ENCODE measurements at places on chromosomes 7 and 10.

- no peak for DNase-seq
Measured at GRCh38 chr7:121515630-121516401, 119.7 kb upstream of the FAM3C start.

DNA sequence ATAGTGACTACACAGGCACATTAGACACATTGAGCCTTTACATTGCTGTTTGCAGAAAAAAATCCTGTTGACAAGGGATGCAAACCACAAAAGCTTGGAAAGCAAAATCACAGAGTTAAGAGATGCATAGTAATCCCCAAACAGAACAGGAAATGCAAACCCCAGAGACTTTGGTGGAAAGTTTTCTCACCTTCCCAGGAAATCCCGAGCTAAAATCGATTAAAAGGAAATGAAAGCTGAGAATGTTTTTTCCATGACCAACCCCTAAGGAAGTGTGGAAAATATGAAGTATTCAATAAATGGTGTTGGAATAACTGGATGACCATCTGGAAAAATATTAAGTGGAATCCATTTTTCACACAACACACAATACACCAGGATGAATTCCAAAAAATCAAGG is 598.7 kb downstream of the GRID1 start:
- no peak for DNase-seq

DNA sequence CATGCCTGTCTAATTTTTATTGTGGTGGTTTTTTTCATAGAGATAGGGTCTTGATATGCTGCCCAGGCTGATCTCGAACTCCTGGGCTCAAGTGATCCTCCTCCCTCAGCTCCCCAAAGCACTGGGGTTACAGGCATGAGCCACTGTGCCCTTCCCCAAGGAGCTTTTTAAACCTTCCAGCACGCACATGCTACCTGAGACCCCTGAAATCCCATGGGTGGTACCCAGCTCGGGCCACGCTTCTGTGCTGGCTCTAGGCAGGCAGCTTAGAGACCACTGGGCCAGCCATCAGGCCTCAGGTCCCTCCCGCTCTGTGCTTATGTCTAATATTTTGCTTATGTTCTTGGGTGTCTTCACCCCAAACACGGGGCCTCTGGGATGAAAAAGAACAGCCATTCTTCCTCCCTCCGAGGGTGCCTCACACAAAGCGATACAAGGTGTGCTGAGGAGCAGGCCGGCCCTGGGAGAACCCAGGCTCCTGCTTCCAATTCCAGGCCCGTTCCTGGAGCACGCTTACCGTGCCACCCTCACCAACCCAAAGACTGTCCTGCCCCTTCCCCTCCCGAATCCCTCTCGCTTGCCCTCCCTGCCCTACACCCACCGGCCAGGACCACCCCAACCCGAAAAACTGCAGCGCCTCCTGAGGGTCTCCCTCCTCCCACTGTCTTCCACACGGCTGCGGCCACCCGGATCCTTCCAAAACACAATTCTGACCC is 10.9 kb downstream of the SPOCK2 start:
- DNase-seq, result no peak

- DNase-seq, result no peak
Measured at GRCh38 chr7:17013204-17013603, 131.4 kb upstream of the AGR3 start.

GRCh38 chr7:50181081-50181480 is 88.0 kb upstream of the ZPBP start:
- DNase-seq, result no peak

DNA sequence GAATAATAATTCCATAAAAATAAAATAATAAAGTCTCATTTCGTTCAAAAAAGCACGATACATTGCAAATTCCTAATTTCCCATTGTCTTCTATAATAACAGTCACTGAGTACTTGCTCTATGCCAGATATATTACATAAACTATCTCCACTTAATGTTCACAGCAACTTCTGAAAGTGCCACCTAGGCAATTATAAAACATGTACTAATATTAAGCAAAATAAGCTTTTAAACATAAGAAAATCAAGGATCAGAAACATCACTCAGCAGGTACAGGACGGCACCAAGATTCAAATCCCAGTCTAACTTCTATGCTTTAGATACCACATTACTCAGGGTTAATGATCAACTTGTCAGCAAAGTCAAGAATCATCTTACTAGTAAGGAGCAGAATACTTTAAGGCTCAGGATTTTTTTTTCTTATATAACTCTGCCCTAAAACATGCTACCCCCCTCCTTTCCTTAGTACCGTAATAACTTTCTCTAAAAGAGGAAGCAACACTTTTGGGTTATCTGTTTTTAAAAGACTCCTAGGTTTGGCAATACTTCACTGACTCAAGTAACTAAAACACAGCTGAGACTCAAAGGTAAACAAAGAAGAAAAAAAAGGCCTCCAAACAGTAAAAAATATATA is 51.3 kb downstream of the USP6NL start:
- DNase-seq, result no peak

GRCh38 chr7:132255115-132255797 is 321.0 kb downstream of the PLXNA4 start:
- DNase-seq, result no peak

DNA sequence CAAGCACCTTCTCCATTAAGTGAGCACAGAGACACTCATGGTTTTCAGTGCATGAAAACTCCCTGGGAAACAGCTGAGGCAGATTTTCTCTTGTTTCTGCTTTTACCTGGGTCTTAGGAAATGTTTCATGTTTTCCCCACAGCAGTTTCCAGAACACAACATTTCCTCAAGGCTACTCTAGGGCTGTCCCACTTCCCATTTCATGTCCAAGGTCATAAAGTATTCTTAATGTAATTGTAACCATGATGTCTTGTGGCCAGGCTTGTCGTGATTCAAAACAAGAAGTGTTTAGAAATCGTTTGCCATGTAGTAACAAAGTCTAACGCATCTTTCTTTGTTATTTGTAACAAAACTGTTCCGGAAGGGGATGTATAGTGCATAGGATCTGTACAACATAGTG is 83.8 kb upstream of the NRP1 start:
- no peak for DNase-seq

GRCh38 chr7:33300131-33300530 is 170.8 kb downstream of the BBS9 start:
- no peak for DNase-seq

- no peak for DNase-seq
Measured at GRCh38 chr7:7190142-7190541, 7.8 kb downstream of the C1GALT1 start.

GRCh38 chr7:138980563-138981291 is 462 bp downstream of the KIAA1549 start:
- no peak for DNase-seq

GRCh38 chr7:117068511-117069145 is 115.3 kb downstream of the ST7 start:
- DNase-seq, result no peak

DNA sequence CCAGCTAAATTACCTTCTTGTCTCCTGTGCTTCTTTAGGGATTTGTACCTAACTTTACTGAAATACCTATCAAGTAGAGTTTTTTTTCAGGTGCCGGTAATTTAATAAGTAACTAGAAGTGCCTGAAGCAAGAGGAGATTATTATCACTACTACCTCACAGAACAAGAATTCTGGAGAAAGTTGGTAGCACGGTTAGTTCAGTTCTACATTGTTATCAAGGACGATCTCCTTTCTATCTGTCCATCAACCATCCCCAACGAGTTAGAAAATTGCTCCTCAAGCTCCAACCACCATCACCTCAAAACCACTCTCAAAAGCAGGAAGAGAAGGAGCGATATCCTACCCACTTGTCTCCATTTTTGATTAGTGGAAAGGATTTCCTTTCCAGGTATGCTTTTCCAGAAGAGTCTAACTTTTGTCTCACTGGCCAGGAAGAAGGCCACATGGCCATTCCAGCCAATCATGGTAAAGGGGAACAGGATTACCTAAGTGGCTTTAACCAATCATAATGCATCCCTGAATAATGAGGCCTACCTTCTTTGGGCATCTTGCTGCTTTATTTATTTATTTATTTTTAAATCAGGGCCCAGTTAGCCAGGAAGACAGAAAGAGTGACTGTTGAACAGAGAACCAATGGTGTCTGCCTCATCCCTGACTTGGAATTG is 265.2 kb downstream of the SNX13 start:
- no peak for DNase-seq

DNA sequence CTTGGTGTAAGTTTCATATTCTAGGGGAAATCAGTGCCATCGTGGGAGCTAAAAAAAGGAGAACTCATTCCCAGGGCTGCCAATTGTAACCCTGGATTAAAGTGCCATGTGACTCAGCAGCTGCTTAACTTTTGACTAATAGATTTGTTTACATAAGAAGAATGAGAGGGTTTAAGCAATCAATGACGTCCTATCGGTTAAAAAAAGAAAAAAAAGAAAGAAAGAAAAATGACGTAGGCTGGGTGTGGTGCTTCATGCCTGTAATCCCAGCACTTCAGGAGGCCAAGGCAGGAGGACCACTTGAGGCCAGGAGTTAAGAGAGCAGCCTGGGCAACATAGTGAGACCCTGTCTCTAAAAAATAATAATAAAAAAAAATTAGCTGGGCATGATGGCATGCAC is 116.2 kb upstream of the AFAP1L2 start:
- no peak for DNase-seq

GRCh38 chr10:62626817-62627216 is 177.7 kb upstream of the ADO start:
- no peak for DNase-seq

- DNase-seq, result no peak
Measured at GRCh38 chr7:102152672-102153598, 133.7 kb upstream of the SH2B2 start.

DNA sequence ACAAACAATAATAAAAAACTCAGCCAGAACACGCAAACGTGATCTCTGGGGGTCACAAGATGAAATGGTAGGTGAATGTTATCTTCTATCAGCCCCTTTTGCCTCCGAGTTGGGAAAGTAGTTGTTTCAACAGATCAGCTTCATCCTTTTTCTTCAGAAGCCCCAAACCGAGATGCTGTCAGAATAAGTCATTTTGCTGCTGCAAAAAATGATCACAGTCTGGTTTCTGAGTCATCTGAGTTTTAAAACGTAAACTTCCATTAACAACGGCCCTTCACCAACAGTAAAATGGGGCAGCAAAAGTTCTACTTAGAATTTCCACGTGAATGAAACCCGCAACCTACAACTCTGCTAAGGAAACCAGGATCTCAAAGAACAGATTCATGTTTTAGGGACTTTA is 44.9 kb downstream of the JCAD start:
- DNase-seq, result no peak

DNA sequence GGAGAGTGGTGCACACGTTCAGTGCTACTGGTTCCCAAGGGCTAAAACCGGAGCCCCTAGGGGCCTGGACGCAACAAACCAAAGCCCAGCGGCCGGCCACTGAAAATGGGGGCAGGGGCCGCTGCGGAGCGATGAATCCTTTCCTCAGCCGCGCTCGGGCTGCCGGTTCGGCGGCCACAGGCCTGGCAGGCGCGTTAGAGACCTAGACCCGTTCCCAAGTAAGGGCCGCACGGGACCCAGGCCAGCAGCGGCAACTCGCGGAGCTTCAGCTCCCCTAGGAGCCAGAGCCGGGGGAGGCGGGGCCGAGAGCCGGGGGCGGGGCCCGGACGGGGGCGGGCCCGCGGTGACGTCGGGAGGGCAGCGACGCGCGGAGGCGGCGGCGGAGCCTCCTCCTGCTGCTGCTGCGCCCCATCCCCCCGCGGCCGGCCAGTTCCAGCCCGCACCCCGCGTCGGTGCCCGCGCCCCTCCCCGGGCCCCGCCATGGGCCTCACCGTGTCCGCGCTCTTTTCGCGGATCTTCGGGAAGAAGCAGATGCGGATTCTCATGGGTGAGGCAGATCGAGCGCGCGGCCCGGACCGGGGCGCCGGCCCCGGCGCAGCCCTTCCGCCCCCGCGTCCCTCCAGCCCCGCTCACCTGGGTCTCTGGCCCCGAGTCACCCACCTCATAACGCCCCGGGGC is at the start of gene ARF5:
Gene ARF5 (plus strand): TSS at position 393 of the 678 bp plus-strand sequence. CDS start 88 bp downstream, at position 481.
- DNase-seq, result peak; percentile 81

- DNase-seq, result no peak
Measured at GRCh38 chr7:29957521-29958310, 31.9 kb downstream of the SCRN1 start.

DNA sequence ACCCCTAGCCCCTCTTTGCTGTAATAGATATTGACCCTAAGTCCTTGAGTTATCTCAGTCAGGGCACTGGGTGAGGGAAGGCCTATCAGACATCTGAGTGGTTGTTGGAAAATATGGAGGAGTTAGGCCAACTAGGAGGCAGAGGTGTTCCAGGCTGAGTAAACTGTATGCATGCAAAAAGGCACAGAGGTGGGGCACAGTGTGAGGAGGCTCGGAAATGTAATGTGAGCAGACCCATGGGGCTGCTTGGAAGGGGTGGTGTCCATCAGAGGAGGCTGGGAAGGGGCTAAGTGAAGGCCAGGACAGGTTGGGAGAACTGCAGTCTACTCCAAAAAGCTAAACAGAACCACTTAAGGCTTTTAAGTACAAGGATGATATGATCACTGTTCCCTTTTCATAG is 323.2 kb upstream of the BMPER start:
- no peak for DNase-seq

DNA sequence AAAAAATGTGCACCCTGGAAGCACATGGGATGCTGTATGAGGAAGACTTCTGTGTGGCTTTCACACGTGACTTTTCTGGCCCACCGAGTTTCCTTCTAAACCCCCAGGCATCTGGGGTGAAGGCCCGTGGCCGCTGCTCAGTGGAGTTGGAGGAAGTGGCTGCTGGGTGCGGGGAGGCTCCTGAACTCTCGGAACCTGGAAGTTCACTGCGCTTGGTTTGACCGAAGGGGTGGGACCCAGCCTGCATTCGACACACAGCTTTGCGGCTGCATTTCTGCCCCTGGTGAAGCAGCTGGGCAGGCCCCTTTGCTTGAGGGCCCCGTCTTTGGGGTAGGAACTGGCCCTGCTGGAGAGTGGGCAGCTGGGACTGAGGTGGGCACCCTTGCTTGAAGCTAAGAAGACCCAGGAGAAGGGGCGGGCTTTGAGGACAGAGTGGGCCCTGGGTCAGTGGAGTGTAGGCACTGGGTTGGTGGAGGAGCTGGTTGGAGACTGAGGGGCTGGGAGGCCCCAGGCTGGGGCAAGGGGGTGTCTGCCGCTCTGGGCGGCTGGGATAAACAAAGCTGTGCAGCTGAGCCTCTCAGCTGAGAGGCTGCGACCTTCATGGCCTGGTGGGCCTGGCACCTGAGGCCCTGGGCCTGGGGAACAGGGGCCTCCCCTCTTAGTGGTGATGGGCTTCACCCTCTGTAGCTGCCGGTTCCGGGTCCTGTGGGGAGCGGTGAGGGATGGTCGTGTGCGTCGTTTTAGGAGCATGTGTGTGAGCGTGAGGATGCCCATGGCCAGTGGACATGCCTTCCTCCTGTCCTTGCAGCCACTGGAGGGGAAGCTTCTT is 78.0 kb downstream of the INPP5A start:
- no peak for DNase-seq

DNA sequence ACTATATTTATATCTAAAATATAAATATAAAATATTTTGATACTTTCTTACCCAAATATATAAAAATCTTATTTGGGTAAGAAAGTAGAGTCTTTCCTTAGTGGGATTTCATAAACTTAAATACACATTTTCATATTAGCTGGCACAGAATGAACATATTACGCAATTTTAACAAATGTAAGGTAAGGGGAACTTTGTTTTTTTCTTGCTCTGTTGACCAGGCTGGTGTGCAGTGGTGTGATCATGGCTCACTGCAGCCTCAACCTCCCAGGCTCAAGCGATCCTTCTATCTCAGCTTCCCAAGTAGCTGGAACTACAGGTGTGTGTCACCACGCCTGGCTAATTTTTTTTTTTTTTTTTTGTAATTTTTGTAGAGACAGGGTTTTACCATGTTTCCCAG is 18.3 kb downstream of the CYP26A1 start:
- no peak for DNase-seq

All from stimulated activated CD4-positive, alpha-beta T cell treated with anti-CD3 and anti-CD28 coated beads, TNF-alpha, amount 100 ng/mL, for 24 hours (primary cell).